ENCODE measurements at places on chromosomes 13 and 19.

- DNase-seq = peak; percentile 1
Measured at GRCh38 chr13:36475468-36475867, 43.2 kb downstream of the CCNA1 start.

DNA sequence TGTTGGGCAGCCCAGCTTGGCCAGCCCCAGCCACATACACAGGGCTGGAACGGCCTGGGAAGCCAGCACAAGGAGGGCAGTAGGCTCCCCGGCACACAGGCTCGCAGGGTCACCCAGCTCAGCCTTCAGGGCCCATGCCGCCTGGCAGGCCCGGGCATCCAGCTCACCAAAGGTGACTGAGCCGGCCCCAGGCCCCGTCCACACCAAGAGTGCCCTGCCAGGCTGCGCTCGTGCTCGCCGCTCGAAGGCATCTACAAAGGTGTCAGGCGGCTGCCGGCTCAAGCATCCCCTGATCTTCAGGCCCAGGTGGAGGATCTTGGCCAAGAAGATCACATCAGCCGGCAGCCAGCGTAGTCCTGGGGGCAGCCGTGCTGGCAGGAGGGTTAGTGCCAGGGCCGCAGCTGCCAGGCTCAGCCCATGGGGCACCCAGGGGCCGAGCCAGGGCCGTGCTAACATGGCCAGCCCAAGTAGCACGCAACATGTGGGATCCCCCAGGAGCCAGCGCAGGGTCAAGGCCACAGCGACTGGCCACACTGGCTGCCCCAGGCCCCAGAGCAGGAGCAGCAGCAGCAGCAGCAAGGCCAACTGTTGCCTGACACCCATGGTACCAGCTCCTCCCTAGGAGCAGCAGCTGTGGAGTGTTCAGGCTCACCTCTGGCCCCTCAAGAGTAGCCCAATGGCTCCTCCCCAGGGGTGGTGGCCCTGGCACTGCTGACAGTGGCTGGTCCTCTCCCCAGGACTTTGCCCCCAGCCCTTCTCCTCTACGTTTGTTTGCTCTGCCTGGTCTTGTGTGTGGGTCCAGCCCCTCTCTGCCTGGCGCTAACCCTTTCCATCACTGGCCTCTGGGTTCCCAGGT lies at the start of gene SLC27A5:
Gene SLC27A5 (minus strand): TSS at position 640 of the 856 bp plus-strand sequence. CDS start 37 bp downstream, at position 603.
- no peak for DNase-seq

- no peak for DNase-seq
Measured at GRCh38 chr19:18717601-18718000, 34.1 kb downstream of the CRTC1 start.

GRCh38 chr13:62093984-62094780 lies 678.5 kb upstream of the PCDH20 start:
- DNase-seq = peak; percentile 78

DNA sequence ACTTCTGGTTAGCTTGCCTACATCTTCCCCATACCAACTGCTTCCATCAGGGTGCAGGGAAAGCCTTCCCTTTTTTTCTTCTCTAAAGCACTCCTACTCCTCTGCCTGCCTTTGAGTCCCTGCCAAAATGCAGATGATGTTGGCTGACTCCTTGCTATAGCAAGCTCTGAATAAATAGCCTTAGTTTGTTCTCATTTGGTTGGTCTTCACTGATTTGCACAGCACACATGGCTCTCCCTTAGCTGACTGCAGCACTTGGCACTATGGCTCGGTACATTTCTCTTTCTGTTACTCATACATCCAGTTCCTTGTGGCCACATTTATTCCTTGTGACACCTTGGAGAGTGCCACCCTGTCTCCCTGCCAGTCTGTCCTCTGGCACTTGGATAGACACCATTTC lies 249.8 kb downstream of the DCLK1 start:
- DNase-seq = no peak

GRCh38 chr13:46355901-46356590 lies 31.0 kb downstream of the RUBCNL start:
- DNase-seq = no peak

DNA sequence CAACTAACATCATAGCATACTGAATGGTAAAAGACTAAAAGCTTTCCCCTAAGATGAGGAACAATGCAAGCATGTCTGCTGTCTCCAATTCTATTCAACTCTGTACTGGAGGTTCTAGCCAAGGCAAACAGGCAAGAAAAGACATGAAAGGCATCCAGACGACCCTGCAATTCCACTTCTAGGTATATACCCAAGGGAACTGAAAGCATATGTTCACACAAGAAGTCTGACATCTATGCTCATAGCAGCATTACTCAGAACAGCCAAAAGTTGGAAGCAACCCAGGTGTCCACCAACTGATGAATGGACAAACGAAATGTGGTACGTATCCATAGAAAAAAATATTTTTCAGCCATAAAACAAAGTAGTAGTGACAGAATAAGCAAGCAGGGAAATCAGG lies 39.1 kb downstream of the PEPD start:
- DNase-seq = no peak

GRCh38 chr19:16328824-16329482 lies 4.3 kb downstream of the KLF2 start:
- DNase-seq = no peak

DNA sequence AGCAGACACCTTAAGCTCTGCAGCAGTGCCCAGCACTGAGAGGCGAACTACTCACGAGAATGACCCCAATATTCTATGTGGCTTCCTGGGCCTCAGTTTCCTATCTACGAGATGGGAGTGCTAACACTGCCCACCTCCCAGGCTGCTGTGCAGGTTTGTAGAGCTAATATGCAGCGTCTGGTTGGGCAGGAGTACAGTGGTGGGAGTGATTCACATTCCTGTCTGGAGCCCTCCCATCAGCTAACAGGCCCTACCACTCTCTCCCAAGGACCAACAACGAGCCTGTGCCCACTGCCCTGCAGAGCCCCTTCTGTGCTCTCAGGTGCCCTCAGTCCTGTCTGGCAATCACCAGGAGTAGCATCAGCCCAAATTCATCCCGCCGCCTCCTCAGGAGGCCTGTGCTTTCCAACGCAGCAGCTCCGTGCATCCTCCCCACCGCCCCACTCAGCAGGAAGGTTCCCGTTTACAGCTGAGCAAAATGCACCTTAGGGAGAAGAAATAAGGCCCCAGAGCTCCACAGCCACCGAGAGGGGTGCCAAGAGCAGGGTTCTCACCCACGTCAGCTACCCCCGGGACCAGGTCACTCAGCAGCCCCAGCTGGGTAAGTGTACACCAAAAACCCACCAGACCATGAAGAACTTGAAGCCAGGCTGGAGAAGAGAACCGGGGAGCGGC lies 6.6 kb downstream of the AKT2 start:
- no peak for DNase-seq

GRCh38 chr13:49052813-49053212 lies 77.1 kb downstream of the FNDC3A start:
- no peak for DNase-seq

GRCh38 chr13:38687246-38688229 lies 661 bp downstream of the FREM2 start:
- peak; percentile 6 for DNase-seq

DNA sequence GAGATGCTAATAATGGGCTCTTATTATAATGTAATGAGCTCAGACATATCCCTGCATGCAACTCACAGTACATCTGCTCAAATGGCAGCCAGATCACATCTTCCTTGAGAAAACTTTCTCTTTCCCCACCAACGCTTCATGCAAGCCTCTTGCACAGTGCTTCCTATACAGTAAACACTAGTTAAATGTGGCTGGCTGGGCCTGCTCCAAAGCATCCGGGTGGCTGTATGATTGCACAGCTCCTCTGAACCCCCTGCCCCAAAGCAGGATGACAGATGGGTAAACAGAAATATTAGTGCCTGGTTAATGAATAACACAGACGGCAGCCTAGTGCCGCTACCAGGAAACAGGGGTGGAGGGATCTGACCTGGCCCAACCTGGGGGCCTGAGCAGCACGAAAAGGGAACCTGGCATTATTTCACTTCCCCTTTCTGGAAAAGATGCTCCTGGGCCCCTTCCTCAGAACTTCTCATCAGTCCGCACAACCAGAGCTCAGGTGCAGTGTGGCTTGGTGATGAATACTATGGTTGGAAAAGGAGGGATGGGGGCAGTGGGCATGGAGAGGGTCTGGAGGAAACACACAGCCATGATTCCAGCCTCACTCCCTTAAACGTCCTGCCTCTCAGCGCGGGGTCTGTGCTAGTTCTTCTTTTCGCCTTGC lies 10.8 kb downstream of the FFAR2 start:
- DNase-seq = no peak

DNA sequence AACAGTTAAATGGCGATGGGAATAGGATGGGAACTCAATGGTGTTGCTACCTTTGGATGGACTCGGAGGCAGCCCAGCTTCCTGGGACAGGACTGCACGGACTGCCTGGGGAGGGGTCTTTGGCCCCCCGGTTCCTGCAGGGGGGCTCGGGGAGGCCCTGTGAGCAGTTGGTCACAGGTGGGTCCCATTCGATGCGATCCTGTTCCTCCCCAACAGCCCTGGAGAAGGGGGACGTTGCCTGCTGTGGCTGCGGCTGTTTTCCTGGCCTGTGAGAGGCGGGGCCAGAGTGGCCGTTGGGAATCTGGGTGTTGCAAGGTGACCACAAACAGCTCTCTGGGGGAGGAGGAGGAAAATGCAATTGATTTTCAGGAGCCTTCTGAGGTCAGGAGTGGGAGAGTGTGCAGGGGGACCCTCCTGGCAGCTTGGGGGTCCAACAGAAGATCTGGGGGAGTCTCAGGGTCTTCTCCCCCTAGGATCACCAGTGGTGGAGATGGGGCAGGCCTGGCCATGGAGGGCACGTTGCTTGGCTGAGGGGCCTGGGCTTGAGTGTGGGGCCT lies 1.9 kb upstream of the PLPPR3 start:
- no peak for DNase-seq

DNA sequence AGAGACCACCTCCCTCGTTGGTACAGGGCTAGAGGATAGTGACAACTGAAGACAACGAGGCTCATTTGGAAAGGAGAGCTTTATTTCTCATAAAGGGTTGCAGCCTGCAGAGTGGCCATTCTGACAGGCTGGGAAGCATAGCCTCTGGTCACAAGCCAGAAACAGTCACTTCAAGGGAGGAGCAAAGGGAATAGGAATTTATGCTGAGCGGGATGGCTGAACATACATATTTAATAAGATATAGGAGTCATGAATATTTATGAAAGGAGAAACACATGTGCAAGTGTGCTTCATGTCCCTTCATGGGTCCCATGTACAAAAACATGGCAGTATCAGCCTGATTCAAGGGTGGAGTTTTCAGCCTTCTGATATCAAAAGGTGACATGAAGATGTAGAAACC lies 27.1 kb upstream of the URI1 start:
- DNase-seq = no peak

DNA sequence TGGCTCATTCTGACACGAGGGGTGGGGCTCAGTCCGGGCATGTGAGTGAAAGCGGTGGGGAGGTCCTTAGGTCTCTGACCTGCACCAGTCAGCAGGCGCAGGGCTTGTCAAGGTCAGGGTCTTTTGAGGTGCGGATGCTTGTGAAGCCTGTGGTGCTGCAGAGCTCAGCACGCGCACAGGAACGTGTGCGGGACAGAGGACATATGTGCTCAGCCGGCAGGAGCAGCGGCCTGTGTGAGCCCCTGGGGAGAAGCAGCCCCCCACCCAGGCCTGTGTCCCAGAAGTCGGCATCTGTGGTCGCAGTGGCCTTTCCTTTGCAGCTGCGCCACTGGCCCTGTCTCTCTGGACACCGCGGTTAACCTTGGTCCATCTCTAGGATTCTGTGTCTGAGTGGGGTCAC lies 30.9 kb downstream of the ATP4B start:
- DNase-seq = no peak

- no peak for DNase-seq
Measured at GRCh38 chr13:46756977-46757376, 40.0 kb downstream of the ESD start.

GRCh38 chr19:30167206-30167868 lies 204.8 kb upstream of the ZNF536 start:
- DNase-seq = no peak

DNA sequence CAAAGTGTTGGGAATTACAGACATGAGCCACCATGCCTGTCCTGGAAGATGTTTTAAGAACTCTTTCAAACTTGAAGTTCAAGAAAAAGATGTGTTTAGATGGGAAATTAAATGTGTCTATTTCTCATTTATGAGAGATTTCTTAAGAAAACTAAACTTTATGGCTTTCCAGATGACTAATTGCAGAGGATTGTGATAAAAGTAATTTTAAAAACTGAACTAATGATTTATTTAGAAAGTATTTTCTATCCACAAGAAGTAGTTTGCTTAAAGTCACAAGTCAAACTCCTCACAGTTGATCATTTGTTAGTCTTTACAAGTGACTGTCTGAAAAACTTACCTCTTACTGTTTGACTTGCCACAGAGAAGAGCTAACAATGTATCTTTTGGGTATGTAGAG lies 89.6 kb upstream of the SPRY2 start:
- DNase-seq = no peak

DNA sequence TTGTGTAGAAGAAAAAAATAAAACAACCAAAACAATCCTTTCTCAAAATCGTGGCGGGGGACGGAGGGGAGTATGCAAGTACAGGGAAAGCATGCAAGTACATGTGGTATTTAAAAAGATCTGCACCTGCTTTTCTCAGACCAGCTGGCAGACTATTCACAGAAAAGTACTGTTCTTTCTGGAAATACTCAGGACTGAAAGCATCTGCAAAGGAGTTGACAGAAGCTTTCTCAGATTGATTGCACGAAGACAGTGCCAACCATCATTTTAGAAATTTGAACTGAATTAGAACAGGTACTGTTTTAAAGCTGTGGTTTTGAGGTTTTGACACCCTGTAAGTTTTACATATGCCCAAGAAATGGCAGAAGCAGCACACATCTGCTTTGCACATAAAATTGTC lies 19.8 kb upstream of the PCDH8 start:
- DNase-seq = no peak

GRCh38 chr19:14611051-14611450 lies 28.2 kb downstream of the CLEC17A start:
- no peak for DNase-seq

DNA sequence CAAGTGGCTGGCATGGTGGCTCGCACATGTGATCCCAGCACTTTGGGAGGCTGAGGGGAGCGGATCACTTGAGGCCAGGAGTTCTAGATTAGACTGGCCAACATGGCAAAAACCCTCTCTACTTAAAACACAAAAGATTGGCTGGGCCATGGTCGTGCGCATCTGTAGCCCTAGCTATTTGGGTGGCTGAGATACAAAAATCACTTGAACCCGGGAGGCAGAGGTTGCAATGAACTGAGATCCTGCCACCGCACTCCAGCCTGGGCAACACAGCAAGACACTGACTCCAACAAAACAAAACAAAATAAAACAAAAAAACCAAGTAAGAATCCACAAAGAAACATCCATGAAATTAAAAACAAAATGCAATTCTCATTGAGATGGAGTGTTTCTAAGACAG lies 630.6 kb downstream of the UQCRFS1 start:
- DNase-seq = no peak

GRCh38 chr13:43979492-43979891 lies 99.8 kb downstream of the LACC1 start:
- DNase-seq = no peak

GRCh38 chr19:10551698-10552301 lies 8.1 kb downstream of the ATG4D start:
- peak; percentile 7 for DNase-seq

DNA sequence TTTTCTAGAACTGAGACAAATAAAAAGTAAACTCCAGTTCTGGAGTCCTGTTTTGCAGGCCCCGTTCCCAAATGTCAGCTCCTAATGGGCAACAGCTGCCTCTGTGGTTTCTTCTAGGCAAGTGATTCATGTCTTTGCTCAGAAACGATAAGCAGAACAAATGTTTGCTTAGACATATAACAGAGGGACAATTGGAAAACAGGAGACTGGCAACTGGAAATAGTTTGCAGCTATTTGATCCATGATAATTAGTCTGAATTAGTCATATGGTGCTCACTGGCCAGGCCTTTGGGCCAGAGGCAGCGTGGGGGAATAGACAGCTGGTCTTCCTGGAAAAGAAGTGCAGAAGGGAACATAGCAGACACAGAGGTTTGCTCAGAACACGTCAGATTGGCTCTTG lies 29.2 kb upstream of the TSHZ3 start:
- DNase-seq = no peak
